ENCODE measurements at places on chromosomes 7 and 10.

- DNase-seq = no peak
Measured at GRCh38 chr10:125147971-125148439, 12.4 kb downstream of the CTBP2 start.

DNA sequence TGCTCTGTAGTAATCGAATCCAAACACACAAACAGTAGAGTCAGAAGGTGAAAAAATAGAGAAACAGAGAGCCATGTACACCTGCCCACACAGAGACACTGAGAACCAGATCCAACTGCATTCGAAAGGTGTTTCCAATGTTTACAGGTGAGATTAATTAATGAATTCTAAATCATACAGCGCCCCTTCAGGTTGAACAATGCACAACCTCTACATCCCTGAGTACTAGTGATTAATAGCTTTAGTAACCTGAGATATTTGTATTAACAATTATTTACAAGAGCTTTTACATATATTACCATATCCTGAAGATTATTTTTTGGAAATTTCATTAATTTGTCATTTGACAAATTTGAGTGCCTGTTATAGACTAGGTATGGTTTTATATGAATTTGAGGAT lies 7.6 kb upstream of the MRC1 start:
- no peak for DNase-seq

DNA sequence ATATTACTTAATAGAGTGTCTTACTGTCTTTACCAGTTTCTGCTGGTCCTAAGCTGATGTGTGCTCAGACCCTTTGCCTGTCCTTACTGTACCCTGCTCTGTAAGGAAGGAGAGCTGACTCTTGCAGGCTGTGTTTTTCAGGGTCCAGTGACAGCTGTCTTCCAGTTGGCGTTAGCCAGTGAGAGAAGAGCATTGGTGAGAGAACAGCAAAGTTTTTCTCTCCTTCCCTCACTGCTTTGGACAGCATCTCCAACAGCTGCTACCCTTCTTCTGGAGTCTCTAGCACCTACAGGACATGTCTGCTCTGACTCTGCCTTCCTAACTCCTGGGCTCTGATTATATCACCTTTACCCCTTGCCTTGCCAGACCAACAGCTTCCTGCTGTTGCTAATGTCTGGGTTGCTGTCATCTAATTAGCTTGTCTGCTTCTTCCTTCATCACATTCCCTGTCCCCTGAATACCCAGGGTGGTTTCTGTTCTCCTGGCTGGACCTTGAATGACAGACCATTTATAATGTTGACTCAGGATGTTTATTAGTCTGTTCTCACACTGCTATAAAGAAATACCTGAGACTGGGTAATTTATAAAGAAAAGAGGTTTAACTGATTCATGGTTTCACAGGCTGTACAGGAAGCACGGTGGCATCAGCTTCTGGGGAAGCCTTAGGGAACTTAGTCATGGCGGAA lies 23.5 kb upstream of the PANK1 start:
- no peak for DNase-seq

- DNase-seq = no peak
Measured at GRCh38 chr7:90709501-90710465, 113.7 kb downstream of the CDK14 start.

- DNase-seq = no peak
Measured at GRCh38 chr7:149191851-149192250, 3.5 kb upstream of the ZNF282 start.

GRCh38 chr7:4450483-4450882 lies 231.6 kb upstream of the FOXK1 start:
- peak; percentile 28 for DNase-seq

DNA sequence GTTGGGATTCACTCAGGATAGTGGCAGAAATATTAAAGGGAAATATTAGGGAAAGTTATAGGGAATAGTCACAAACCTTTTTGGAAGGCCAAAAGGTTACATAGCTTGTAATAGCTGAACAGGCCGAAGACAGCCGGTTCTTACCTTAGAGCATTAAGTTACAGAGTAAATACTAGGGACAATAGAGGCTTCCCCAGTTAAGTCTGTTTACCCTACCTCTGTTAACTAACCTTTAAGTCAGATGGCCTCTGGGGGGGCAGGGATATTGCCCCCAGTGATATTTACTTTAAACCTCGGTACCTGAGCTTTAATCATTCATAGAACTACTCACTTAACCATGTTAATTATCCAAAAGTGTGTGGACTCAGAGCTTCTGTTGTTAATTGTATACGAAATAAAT lies 7.4 kb downstream of the POLR1F start:
- DNase-seq = no peak

- DNase-seq = no peak
Measured at GRCh38 chr7:207418-208129, 15.2 kb downstream of the FAM20C start.

- no peak for DNase-seq
Measured at GRCh38 chr7:33706771-33707200, 198.6 kb upstream of the BMPER start.

DNA sequence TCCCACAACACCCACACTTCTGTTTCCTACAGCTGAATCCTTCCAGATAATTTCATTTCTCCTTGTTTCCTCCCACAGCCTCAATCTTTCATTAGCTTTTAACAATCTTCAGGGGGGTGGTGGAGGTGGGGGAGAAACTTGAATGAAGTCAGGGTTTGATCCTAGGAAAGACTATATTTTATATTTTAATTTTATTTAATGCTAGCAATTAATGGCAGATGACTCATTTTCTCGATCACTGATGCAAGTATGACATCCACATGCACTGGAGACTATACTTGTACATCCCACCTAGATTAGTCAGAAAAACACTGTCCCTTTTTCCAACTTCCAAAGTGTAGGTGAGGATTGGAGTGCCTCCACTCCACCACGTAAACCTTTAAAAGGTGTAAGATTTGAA lies 1181.3 kb upstream of the AUTS2 start:
- no peak for DNase-seq

DNA sequence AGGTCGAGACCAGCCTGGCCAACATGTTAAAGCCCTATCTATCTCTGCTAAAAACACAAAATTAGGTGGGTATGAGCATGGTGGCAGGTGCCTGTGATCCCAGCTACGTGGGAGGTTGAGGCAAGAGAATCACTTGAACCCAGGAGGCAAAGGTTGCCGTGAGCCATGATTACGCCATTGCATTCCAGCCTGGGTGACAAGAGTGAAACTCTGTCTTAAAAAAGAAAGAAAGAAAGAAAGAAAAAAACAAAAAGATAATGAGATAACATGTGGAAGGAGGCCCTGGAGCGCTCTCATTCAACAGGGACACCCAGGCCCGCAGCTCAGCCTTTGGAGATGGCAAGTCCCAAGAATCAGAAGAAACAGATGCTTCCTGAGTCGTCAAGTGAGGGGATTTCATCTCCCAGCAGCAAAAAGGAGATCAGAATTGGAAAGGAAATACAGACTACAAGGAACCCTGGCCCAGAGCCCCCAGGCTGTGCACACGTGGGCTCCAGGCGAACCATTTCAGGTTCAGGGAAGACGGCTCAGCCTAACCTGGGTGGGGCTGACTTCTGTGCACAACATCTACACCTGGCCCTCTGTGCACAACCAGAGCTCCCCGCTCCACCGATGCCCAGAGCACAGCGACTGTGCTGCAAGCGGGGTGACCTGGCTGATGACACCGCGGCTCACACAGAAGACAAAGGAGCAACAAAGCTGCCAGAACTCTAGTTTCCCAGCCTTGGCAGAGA lies 33.3 kb downstream of the GNA12 start:
- DNase-seq = no peak

GRCh38 chr7:87876869-87877234 lies 559 bp downstream of the DBF4 start:
- peak; percentile 67 for DNase-seq

GRCh38 chr10:6642876-6643275 lies 62.8 kb upstream of the PRKCQ start:
- DNase-seq = no peak

- no peak for DNase-seq
Measured at GRCh38 chr7:152865461-152865860, 105.9 kb downstream of the ACTR3B start.

GRCh38 chr7:50275430-50275829 lies 29.1 kb upstream of the IKZF1 start:
- DNase-seq = no peak

DNA sequence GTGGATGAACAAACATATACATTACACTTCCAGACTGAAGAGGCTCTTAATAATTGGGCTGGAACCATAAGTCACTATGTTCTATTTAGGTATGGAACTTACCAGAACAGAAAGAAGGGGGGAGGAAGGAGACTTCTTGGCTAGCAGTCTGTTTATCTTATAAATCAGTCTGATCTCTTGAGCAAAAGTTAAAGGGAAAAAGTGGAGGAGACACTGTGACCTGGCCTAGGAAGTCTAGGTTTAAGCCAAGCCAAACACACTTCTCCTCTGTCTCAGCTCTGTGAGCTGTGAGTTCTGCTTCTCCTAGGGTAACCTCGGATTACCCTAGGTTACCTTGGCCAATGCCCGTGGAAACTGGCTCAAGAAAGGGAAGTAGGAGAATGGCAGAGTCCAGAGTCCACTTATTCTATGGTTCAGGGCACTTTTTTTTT lies 95.2 kb downstream of the PFKFB3 start:
- no peak for DNase-seq

DNA sequence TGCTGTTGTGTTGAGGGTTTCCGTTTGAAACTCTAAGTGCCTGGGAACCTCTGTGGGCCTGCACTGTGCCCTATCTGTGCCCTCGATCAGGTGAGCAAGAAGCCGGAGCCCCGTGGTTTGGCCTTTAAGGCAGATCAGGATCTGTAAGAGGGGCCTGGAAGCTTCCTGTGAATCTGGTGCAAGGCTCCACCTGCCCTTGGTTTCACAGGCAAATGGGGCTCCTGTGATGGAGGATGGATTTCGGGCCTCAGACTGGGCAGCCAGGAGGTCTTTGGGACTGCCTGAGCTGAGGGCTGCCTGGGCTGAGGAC lies 21.6 kb downstream of the SCART1 start:
- DNase-seq = no peak

GRCh38 chr7:143248761-143249354 lies 14.4 kb upstream of the GSTK1 start:
- no peak for DNase-seq

DNA sequence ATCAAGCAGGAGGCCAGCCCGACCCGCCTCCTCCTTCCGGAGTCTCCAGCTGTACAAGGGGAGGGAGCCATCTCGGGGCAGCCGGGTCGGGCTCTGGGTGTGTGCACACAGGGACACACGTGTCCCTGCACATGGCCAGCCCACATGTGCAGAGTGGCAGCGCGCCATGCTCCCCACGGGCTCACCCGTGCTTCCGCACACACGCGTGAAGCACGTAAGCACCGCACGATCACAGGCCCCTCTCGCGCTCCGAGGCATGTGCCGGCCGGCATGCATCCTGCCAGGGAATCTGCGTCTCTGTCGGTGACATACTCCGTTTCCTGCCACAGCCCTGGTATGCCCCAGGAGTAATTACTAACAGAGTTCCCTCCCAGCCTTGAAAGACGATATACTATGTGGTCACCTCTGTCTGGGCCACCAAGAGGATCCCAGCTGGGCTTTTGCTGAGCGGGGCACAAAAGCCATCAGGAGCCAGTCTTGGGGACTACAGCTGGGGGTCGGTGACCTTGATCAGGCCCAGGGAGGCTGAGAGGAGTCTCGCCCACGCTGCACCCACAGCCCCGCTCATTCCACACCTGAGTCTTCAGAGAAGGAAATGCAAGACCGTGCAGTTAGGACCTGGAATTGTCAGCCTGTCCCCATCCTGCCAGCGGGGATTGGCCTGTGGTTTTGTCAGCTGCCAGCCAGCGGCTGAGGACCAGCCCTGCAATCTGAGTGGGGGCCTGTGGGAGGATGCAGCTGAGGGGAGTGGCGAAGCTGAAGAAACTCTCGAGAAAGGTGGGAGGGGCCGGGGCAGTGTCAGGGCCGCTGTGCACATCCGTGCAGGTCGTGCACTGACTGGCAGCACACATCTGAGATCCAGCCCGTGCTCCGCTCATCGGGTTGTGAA lies 11.0 kb upstream of the LFNG start:
- no peak for DNase-seq

GRCh38 chr7:17144322-17144721 lies 154.1 kb upstream of the AHR start:
- no peak for DNase-seq

DNA sequence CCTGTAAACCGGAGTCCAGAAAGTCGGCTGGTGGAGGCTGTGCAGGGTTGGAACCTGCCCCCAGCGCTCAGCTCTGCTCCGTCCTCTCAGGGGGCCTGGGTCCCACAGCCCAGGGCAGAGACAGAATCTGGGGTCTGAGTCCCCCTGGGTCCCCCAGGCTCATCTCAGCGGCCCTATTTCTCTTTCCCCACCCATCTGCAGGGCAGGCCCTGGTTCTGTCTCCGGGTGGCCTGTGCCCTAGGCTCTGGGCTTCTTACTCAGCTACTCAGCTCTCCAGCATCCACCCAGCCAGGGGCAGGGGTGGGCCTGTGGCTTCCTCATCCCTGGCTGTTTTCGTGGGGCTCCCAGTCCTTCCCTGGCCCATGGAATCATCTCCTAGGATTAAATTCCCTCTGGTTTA lies 183.4 kb downstream of the ADARB2 start:
- DNase-seq = no peak

DNA sequence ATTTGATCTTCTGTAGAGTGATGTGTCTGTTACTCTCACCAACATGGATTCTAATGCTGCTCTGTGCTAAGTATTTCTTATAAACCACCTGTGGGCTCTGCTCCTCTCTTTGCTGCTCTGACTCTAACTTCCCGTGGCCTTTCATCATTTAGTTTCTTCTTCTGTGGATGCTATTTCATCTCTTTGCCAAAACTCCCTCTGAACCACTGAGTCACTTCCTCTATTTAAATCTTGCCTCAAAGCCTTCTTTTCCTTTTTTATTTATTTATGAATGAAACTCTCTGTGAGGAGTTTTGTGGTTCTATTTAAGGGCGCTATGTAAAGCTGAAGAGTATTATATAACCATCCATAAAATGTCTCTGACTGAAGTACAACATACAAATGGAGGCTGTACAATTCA lies 538.5 kb downstream of the SUGCT start:
- DNase-seq = peak; percentile 68

DNA sequence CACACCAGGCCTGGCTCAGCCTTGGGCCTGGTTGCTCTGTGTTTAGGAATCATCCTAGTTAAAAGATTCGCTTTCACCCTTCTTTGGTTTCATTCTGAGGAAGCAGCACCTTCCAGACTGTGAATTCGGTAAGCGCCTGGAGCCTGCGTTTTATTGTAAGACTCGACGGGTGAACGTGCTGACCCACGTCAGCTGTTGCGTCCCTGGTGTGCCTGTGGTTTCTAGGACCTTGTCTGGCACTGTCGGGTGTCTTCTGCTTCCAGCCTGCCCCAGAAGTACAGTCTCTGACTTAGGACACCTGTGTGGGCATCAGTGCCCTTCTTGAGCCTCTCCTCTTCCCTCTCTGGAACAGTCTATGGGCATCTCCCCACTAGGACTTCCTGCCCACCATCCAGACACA lies 26.3 kb downstream of the MKI67 start:
- no peak for DNase-seq

DNA sequence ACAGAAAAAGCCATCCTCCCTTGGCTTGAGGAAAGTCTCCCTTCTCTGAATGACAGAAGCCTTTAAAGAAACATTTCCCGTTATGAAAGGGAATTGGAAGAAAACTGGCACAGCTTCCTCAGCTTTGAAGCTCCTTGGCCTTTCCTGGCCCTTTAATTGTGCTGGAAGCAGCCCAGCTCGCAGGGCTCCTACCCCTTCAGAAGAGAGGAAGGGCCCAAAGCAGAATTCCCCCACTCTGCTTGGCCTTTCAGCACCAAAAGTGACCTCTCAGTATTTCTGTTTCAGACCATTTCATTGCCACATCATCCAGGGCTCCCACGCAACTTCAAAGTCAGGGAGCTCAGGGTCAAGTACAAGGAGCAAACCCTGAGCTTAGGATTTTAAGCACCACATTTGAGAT lies 4.2 kb downstream of the AFAP1L2 start:
- DNase-seq = no peak
